Esophagus squamous epithelium (tissue), 5 donors: ENCODE measurements at places on chromosomes 1 and 21.

GRCh38 chr1:164771041-164771618 lies 212.1 kb downstream of the PBX1 start:
- DNase-seq: no peak

- no peak for DNase-seq
Observed at GRCh38 chr1:75742047-75742625, 17.6 kb downstream of the ACADM start.

- no peak for DNase-seq
Observed at GRCh38 chr21:46155514-46156377, at the start of gene FTCD. TSS of gene FTCD (minus strand) at chr21:46155579. CDS start at chr21:46155523, 56 bp downstream.

- DNase-seq: no peak
Observed at GRCh38 chr21:44657635-44658540, at the start of gene KRTAP12-3. TSS of gene KRTAP12-3 (plus strand) at chr21:44657932. CDS start at chr21:44657980, 48 bp downstream.

DNA sequence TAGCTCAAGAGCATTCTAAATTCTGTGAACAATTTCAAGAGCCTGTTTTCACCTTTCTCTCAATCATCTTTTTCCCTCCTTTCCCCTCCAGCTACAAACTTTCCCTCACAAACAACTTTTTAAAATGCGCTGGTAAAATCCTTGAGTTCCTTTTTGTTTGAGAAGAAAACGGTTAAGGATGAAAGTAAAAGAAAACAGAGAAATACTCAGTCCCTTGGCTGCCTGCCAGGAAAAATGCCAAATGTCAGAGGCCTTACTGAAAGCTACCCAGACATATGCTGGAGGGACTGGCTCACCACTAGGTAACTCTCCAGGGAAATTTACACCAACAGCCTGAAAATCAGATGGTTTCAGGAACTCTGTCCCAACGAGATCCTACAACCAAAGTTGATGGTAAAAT lies 11.0 kb upstream of the SERBP1 start:
- no peak for DNase-seq

DNA sequence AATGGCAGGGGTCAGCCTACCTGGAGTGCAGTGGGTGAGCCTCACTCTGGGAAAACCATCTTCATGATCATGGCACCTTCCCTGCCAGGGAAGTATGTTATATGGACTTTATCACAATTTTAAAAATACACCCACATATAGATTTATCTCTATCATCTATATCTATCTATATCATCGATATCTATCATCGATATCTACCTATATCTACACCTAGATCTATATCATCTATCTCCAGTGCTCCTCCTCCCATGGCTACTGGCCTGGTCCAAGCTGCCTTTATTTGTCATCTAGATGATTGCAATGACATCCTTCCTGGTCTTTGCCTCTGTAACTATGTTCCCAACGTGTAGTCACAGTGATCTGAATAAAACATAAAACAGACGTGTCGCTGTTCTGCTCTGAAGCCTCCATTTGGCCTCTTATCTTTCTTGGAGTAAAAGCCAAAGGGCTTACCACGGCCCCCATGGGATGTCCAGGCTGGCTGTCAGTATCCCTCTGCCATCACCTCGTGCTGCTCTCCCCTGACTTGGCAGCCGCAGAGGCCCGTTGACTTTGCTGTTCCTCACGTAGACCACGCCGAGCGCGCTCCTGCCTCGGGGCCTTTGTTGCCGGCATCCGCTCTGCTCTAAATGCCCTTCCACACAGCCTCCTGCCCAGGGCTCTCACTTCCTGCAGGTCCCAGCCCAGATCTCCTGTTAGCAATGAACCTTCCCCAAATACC lies 20.6 kb upstream of the KIF26B start:
- no peak for DNase-seq

DNA sequence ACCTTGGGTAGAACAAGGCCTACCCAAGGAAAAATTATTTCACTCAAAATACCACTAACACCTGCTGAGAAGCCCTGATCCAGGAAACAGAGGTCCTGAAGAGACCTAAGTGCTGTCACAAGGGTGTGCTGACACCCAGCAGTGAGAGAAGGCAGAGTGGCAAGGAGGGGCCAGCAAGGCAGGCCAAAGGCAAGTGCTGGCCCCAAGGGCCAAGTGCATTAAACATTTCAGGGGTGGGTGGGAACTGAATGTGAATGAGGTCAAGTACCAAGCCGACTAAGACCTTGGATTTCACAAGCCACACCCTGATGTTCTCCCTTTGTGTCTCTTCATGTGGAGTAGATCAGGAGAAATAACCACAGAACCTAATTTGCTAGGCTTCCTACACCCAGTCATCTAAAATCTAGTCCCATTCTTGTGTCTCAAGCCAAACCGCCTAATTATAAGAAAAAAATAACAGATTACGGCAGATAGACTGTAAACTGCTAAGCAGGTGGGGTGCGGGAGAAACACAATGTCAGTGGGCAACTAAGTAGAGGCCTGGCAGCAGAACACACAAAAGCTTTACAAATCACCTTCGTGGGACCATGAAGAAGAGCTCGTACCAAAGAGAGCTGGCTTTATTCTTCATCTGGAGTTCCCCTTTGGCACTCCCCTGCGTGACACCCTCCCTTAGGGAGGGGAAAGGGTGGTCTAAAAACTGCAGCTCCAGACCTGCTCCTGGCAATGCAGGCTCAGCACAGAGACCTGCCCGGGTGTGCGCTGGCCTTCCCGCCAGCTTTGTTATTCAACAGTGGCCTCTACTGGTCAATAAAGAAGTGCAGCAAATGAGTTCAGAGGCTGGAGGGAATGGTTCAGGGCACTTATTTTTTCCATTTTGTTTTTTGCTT lies 8.7 kb downstream of the UBE2G2 start:
- DNase-seq: no peak
